NCI-H1417 treated with DMSO at 0.1 percent for 48 hours (cell line): ENCODE measurements at places on chromosomes 5 and 9.

GRCh38 chr5:110590187-110590586 lies 136.3 kb downstream of the TMEM232 start:
- DNase-seq: no peak

GRCh38 chr5:16437977-16438376 lies 27.6 kb downstream of the ZNF622 start:
- no peak for DNase-seq

DNA sequence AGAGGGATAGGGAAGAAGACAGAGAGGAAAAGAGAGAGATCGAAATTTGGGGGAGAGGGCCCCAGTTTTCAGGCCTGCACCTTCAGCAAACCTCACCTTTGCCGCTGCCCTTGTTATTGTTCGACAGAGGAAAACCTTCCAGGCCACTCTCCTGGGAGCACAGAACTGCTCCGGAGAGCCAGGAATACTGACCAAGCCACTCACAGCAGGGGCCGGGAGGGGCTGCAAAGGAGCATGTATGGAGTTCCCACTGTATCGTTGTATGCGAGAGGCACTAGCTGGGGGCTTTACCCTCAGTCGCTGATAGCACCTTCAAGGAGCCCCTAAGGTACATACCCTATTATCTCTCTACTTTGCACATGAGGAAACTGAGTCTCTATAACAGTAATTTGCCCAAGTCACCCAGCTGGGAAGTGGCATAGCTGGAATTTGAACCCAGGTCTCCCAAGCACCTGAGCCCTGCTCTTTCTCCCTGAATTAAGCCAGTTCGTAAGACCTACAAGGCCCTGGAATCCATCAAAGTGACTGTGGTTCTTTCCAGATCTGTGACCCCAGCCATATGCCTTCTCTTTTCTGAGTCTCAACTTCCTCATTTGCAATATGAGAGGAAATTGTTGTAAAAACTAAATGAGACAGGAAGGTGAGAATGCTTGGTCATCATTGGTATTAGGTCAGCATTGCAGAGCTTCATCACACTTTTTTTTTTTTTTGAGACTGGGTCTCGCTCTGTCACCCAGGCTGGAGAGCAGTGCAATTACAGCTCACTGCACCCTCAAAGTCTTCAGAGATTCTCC lies 21.0 kb upstream of the FOXE1 start:
- DNase-seq: no peak

- DNase-seq: no peak
Observed at GRCh38 chr5:2410451-2410850, 341.0 kb downstream of the IRX2 start.

GRCh38 chr5:33582417-33582816 lies 141.7 kb downstream of the TARS1 start:
- no peak for DNase-seq

DNA sequence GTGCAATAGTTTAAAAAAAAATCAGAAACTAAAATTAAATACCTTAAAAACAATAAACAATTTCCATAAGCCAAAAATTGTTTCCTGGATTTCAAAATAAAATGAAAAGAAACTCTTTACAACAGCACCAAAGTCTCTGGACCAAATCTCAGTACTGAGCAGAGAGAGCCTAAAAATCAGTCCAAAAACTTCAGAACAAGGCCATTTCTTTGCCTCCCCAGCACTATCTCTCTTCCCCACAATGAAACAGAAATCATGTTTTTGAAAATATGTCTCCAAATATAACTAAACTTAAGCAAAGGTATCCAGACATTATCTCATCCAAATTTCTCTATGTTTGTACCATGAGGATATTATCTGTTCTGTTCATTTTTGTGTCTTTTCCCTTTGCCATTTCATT lies 1.0 kb downstream of the FREM1 start:
- DNase-seq: no peak
